ENCODE measurements at places on chromosomes 5 and 9.
A peak's percentile ranks its signal among the peaks of the same experiment; 100 is the strongest.

DNA sequence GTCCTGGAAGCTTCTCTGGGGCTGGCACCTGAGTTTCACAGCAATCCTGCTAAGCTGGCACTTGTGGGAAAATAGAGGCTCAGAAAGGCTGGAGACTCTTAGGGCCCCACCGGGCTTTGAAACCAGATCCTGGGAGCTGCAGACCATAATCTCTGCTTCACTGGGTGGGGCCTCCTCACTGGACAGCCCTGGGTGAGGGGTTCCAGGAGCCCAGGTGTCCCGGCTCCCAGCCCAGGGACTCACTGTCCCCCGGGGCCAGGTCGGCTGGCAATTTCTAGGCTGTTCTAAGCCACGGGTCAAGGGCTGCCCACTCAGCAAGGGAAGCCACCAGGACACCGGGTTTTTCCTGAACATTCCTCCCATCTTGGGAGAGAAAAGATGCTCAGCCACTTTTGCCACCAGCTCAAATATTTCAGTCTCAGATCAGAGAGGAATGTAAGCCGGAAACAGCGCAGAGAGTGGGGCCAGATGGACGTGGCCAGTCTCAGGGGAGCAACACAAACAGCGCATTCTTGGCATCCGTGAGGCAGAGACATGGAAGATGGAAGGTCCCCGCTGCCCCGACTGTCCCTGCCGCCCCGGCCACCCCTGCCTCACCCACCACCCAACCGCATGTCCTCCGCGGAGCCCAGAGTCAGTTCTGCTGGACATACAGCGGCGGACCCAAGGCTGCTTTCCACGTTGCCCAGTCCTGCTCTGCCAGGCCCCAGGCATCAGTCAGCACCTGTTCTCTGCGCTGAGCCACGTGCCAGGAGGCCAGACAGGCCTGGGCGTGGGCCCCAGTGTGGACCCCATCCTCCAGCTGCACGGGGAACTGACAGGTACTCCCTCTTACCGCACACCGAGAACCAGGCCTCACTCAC is 72.6 kb downstream of the VAV2 start:
- DNase-seq = no peak

GRCh38 chr5:33184367-33184766 is 256.4 kb upstream of the TARS1 start:
- no peak for DNase-seq

DNA sequence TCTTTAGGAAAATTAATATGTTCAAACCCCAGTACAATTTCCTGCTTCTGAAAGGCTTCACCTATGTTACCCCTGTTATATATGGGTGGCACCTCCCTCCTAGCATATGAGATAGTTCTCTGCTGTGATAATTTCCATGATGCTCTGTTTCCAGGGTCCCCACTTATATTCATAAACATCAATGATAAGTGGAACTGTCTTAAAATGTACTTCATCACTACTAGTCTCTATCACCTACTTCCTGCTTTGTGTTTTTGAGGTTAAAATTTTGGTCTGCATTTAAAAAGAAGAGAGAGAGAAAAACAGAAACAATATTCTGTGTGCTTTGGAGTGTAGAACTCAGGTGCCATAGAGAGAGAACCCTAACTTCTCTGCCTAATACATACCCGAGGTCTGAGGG is 234.7 kb downstream of the HTR1A start:
- DNase-seq = no peak

DNA sequence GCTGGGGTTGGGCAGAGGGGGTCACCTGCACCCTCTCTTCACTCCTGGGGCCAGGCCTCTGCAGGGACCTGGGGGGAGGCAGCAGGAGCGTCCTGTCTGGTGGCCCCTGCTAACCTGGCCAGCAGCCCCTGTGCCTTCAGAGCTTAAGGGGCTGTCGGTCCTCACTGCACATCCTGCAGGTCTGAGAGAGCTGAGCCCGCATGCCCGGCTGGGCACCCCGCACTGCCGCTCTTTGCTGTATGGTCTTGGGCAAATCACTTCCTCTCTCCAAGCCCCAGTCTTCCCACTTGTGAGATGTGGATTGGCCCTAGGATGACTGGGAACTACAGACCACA is 7.9 kb downstream of the FLT4 start:
- no peak for DNase-seq

- DNase-seq = no peak
Measured at GRCh38 chr9:99850736-99851499, 29.2 kb downstream of the NR4A3 start.

GRCh38 chr5:135353952-135354721 is 44.9 kb downstream of the MACROH2A1 start:
- no peak for DNase-seq

DNA sequence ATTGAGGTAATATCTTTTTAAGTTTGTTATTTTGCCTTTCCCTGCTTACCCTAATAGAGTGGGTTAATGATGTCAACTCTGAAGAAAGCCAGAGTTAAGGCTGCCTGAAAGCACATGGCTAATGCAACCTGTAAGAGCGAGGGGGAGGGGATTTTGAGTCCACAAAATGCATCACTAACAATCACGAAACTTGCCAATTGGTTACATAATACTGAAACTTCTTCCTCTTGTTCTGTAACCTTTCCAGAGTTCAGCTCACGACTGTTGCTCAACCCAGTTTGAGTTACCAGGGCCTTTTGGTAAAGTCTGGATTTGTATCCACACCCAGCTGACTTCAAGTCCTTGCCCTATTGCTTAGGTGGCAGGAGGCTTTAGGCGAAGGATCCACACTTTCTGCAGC is 308.8 kb downstream of the EFNA5 start:
- DNase-seq = no peak

GRCh38 chr5:167553511-167553910 is 737.9 kb upstream of the WWC1 start:
- DNase-seq = no peak

- DNase-seq = peak; percentile 58
Measured at GRCh38 chr9:4762108-4762885, 21.3 kb upstream of the AK3 start.

- DNase-seq = no peak
Measured at GRCh38 chr5:136631186-136631585, 265.8 kb upstream of the TRPC7 start.

- no peak for DNase-seq
Measured at GRCh38 chr9:34664281-34665066, 2.0 kb upstream of the CCL27 start.

- no peak for DNase-seq
Measured at GRCh38 chr5:108772626-108773025, 24.9 kb downstream of the FER start.

- peak; percentile 80 for DNase-seq
Measured at GRCh38 chr5:172175263-172175719, 12.7 kb downstream of the STK10 start.

GRCh38 chr5:89309268-89309667 is 426.3 kb upstream of the MEF2C start:
- no peak for DNase-seq

- no peak for DNase-seq
Measured at GRCh38 chr9:113219186-113219936, 1.7 kb downstream of the FKBP15 start.

DNA sequence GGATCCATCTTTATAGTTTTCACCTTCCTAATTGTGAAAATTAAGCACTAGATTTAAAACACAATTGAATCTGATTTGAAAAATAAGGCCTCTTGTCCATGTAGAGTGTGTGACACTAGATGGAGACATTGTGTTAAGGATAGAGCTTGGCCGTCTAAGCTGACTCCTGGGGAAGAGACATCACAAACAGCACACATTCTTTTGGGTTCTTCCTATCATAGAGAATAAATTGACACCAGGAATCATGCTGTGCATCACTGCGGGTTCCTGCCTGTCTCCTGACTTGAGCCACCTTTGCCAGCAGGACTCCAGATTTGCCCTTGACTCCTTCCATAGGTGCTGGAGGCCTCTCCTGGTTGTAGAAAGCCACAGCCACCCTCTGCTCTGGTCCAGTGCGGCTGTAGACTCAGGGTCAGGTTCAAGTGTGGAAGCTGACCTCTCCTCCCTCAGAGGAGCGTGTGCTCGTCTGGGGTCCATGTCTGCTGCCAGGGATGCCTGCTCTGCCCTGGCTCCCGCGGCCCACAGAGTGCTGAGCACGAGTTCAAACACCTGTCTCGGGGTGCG is 11.2 kb downstream of the ROPN1L start:
- DNase-seq = peak; percentile 88

DNA sequence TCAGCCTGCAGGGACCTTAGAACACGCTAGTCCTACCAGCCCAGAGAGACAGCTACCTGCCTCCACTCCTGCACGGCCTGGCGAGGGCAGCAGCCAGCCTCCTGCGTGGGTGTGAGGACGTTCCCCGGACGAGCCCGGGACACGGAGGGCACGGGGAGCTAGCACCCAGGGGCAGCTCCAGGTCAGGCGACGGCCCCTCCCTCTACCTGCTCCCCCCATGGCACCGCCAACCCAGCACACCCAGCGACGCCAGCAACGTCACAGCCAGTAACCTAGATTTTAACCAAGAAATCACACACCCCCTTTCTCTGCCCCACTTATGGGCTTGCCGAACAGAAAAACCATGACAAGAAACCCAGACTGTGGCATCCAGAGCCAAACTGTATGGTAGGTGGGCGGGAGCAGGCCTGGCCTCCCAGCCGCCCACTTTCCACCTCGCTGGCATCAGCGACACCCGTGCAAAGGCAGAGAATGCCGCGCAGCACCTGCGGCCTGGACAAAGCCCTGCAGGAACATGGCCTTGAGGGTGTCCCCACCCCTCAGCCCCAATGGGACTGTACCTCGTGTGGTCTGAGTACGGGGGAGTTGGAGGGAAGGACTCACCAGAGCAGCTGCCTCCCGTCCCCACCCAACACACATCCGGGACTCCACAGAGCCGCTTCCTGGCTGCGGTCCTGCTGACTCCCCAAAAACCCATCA is 47.9 kb downstream of the NACC2 start:
- no peak for DNase-seq

- no peak for DNase-seq
Measured at GRCh38 chr5:145848854-145849253, 13.7 kb upstream of the PRELID2 start.

- no peak for DNase-seq
Measured at GRCh38 chr9:98550206-98550820, 158.4 kb downstream of the GABBR2 start.

- no peak for DNase-seq
Measured at GRCh38 chr9:133608889-133609288, 300 bp downstream of the FAM163B start.

- DNase-seq = peak; percentile 49
Measured at GRCh38 chr9:63817622-63818518, 1467.1 kb downstream of the FOXD4L5 start.

DNA sequence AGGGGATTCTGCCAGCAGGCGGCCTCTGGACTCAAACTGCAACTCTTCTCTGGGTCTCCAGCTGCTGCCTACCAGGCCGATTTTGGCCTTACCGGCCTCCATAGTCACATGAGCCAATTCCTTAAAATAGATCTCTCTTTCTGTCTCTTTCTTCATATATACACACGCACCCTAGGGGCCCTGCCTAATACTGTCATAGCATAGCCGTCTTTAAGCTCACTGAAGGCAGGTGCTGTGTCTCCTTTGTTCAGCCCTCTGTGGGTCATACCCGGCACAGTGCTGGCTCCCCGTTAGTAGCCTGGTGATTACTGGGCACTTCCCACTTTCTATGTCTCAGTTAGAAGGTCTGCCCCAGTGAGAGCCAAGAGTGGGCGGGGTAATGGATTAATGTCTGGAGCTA is 140.9 kb downstream of the HSPA4 start:
- DNase-seq = no peak

GRCh38 chr9:17135295-17136160 is 688 bp downstream of the CNTLN start:
- DNase-seq = peak; percentile 47

DNA sequence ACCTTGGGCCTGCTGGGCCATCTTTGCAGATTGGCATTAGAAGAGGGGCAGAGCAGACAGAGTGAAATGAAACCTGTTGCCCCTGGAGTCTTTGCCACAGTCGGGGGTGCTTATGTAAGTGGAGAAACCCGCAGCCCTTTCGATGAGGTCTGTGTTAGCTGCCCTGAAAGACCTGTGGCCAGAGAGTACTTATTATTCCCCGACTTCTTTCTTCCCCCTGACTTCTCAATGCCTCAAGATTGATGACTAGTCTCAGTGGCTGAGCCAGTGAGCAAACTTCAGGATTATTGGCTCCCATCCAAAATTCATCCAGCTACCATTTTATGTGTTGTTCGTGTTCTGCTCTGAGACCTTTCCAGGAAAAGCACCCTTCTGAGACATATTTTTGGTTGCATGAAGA is 7.6 kb downstream of the NTRK2 start:
- no peak for DNase-seq

DNA sequence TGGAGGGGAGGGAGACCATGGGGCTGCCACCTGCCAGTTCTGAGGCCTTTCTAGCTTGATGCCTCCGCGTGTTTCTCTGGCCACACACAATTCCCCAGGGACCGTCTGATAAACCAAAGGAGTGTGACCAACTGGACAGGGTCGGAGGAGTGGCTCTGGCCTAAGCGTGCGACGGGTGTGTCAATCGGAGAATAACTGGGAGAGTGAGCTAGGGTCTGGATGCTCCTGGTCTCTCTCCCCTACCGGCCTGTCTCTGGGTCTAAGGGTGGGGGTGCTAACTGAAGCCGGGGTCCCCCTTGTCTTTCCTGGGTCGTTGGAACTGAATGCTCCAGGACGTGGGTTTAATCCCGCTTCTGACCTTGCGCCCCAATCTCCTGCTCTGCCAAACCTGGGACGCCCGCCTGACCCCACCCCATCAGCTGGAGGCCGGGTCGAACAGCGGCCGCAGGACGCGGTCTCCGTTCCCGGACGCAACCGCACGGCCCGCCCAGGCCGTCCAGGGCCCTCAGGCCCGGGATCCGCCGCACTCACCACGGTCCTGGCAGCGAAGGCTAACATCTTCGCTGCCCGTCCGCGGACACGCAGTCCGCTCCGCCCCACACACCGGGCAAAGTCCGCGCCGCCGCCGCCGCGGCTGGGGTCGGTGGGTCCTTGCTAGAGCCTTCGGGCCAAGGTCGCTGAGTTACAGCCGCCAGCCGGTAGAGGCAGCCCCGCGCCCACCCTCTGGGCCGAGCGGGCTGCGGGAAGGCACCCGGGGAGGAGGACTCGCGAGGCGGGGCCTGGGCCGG is 447 bp downstream of the CRAT start:
- DNase-seq = no peak

DNA sequence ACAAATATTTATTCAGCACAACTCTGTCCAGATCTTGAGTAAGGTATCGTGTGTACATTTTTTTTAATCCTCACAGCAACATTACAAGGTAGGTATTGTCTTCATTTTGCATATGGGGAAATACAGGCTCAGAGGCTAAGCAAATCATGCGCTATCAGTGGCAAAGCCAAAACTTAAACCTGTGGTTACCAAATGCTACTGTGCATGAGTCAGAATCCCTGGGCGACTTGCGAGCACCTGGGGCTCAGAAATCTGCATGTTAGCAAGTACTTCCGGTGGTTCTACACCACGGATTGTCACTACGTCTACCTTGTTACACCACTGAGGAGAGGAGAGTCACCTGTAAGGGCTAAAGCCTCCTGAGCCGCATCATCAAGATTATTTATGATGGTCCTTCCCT is 21.3 kb downstream of the C5orf58 start:
- DNase-seq = no peak
